Urinary bladder (tissue), 4 donors: ENCODE measurements at places on chromosomes 6 and 20. TPM values are rescaled to one million over a fixed set of nuclear protein-coding genes. Genes with fewer than 3 reads are reported as not detected.

DNA sequence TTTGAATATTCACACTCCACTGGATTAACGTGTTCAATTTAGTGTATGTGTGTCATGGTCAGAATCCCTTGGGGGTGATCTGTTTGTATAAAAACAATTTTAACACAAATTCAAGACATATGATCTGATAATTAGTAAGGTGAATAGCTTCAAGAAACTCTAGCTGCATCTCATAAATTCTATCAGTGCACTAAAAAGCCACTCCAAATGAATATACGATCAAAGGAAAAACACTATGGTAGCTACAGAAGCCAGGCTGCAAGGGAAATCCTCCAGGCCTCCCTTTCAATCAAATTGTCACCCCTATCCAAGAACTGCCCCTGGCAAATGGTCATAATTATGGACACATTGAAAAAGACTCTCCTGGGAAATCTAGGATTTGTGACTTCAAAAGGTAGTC is 9.4 kb upstream of the RAE1 start:
- DNase-seq: no peak

- no peak for DNase-seq
Measured at GRCh38 chr6:211871-212497, 80.3 kb upstream of the DUSP22 start.

DNA sequence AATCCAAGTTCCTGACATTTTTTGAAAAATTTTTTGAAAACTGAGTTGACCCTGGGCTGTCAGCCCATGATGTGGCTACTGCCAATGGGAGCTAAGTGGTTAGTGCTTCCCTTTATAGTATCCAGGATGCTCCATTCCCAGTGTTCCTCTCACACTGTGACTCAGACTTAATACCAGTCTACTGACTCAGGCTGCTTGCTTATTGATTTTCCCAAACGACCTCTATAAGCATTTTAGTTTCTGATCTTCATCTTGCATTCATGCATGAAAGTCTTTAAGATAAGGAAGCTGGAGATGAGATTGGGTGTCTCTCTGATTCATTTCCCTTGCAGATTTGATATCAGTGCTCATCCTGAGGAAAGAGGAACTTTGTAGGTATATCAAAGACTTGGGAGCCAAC is 560.0 kb downstream of the TBC1D32 start:
- DNase-seq: no peak

DNA sequence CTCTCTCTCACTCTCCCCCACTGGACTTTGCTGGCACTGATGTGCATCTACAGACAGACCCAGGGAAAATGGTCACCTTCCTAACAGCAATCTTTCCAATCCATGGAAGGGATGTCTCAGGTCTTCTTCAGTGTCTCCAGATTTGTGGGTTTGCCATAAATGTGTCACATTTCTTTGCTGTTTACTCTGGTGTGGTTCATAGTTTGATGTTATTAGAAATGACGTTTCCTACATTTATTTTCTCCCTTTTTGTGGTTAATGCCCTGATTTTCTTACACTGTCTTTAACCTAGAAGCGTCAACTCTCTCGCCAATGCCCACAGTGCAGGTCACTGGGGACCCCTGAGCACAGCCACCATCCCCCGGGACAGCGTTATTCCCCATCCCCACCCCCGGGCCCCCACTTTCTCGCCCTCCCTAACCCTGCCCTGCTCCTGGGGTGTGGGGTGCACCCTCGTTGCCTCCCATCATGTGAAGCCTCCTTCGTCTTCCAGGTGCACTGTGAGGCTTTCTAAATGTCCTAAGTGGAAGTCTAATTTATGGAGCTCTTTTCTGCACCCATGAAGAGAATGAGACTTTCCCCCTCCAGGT is 86.5 kb downstream of the YTHDF1 start:
- DNase-seq: no peak

DNA sequence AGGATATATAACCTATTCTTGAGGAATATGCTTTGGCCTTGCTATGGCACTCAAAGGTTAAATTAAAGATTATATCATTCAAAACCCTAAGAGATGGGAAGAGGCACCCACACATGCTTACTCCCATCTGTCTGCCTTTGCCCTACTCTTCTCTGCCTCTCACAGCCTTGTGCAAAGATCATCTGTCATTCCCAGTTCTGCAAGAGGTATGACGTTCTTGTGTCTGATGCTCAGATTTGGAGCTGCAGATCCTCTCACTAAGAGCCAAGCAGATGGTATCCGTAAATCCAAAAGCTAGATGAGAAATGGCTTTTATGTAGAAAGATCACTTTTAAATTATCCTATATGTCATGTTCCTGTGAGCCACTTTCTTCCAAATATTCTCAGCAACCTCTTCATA is 112.0 kb downstream of the GPR63 start:
- DNase-seq: no peak

DNA sequence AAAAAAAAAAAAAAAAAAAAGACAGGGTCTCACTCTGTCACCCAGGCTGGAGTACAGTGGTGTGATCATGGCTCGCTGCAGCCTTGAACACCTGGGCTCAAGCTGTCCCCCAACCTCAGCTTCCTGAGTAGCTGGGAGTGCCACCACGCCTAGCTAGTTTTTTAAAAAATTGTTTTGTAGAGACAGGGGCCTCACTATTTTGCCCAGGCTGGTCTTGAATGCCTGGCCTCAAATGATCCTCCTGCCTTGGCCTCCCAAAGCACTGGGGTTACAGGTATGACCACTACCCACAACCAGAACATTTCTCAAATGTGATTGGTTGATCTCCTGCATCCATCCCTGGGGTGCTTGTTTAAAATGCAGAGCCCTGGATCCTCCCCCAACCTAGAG is 5.6 kb upstream of the RBCK1 start:
- DNase-seq: no peak

DNA sequence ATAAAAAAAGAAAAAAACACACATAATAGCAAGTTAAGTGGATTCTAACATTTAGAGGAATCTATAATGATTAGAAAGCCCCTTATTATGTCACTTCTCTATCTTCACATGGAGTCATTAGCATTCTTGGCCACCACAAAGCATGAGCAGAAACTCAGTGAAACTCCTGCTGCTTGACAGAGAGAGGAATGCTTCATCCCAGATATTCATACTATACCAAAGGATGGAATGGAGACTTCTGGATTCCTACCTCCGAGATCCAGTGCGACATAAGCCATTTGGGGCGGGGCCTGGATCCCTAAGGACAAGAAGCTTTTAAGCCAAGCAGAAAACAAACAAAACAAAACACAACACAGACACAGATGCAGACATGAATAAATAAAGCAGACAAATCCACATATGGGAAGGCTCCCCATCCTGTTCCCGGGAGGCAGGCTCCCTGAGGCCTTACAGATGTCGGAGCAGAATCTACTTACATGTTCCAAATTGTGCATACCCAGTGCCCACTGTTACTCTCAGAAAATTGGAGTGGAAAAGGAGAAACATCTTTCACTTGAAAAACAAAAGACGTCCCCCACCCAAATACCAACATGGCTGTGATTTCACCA is 727.3 kb downstream of the MAFB start:
- DNase-seq: no peak

GRCh38 chr6:37483917-37484785 is 15.5 kb downstream of the CCDC167 start:
- no peak for DNase-seq

DNA sequence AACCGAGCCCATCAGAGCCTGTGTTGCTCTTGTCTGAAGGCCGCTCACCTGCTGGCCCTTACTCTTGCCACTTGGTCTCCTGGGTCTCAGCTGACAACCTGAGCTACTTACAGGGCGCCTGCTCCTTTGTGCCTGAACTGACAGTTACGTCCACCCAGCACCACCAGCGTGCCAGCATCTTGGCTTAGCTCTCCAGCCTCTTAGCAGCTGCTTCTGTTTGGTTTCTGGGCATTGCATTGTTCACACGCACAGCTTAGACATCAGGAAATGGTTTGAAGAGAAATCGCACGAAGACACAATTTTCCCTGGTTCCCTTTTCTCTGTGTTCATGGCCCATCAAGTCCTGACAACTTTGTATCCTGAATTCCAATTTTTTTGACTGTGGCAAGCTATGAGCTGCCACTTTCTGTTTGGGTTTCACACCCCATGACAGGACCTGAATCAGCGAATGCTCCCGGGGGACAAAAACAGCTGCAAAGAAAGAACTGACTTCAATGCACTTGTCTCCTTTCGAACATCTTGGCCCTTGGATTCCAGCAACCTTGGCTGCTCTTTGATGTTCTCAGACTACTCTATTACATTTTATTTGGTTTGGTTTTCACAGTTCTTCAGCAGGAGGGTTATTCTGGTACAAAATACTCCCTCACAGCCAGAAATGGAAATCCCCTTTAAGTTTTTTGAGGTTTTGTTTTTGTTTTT is 45.2 kb upstream of the LY86 start:
- no peak for DNase-seq

GRCh38 chr6:156174031-156174890 is 602.9 kb upstream of the ARID1B start:
- DNase-seq: no peak

DNA sequence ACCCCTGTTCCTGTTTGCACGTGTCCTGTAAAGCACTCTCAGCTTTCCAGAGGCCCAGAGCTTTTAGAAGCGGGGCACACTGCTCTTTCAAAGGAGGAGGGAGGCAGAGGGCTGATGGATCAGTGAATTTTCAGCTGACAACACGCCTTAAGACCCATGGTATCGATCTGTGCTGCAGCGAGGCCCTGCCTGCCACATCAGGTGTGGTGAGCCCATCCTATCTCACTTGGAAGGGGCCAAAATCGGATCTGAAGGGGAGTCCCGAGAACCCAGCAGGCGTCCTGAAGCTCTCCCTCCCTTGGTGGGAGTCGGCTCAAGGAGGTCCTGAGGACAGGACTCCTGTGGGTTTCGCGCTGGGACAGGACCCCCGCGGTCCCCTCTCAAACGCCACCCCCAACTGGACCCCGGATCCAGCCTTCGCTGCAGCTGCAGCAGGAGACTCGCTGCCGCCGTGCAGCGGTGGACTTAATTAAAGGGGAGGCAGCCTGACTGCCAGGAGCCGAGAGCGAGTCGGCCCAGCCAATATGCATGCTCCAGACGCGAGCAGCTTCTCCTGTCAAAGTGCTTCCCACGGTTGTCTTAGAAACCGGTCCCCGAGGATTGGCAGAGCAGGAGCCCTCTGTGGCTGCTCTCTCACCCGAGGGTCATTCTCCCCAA is 580.0 kb upstream of the ZNF337 start:
- DNase-seq: no peak

GRCh38 chr6:367891-368630 is 23.5 kb upstream of the IRF4 start:
- DNase-seq: no peak

DNA sequence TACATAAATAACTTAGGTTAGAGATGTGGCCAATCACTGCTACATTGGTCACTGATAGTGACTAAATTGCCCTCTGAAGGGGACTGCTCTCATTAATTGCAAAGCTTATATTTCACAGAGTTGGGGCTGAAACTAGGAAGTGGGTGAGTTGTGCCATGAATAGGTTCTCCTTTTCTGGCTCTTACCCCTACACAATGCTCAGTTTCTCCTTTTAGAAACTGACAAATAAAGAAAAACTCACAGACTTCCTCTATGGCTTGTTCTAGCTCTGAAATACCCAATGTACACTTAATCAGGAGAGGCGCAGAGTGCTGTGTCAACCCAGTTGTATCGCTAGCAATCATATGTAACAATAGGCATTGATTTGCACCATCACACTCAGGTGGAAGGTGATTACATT is 41.2 kb upstream of the PROKR2 start:
- no peak for DNase-seq

GRCh38 chr20:17584689-17585088 is 14.8 kb downstream of the DSTN start:
- DNase-seq: no peak

DNA sequence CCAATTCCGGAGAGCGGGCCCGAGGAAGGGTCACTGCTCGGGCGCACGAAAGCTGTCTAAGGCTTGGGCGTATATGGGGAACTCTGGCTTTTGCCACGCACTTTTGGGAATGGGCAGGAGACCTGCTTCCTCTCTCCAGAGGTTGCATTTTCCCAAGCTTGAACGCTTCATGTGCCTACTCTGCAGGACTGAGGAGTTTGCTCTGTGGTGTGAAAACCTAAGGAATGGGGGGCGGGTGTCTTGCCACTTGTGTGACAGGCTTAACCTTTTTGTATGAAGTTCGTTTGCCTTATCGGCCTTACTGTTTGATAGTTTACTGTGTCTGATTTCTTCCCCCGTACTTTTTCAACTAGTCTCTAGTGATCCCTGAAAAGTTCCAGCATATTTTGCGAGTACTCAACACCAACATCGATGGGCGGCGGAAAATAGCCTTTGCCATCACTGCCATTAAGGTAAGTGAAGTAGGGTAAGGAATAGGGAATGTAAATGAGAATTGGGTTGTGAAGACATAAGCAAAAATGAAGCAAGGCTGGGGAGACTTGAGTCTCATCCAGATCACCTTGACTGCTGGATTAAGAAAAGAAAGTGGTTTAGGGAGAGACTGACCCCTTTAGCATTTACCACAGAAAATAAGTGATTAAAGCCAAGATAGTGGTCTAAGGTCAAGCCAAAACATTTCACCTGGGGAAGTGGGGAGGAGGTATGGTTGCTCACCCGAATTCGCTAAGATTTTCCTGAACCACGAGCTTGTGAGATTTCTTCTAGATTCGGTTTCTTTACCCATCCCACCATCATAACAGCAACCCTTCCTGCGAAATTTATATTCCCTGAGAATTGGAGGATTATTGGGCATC is 627 bp downstream of the RPS18 start:
- no peak for DNase-seq

The MBOAT1 gene
- polyA plus RNA-seq: 9.2 TPM

The SLC25A27 gene
- 15.0 TPM for polyA plus RNA-seq

The BHLHE23 gene
- not detected for polyA plus RNA-seq

The NMBR gene
- 0.15 TPM for polyA plus RNA-seq

The RPS6KA2 gene
- polyA plus RNA-seq: 67.0 TPM

The HLA-DMB gene
- 16.4 TPM for polyA plus RNA-seq

The RBM38 gene
- 103 TPM for polyA plus RNA-seq
